ENCODE measurements at places on chromosomes 6 and 20. TPM values are rescaled to one million over a fixed set of nuclear protein-coding genes. Genes with fewer than 3 reads are reported as not detected.

GRCh38 chr6:3334555-3334954, 75.8 kb downstream of the PSMG4 start:
- DNase-seq, result no peak

Gene VARS2
- total RNA-seq, result 14.4 TPM

GRCh38 chr6:41159415-41160082, 3.4 kb downstream of the TREM2 start:
- DNase-seq, result peak; percentile 4

Gene C20orf204
- 0.95 TPM for total RNA-seq

GRCh38 chr6:53986165-53986720, 125.0 kb upstream of the MLIP start:
- DNase-seq, result peak; percentile 31

Gene KCNK5
- total RNA-seq, result 2.3 TPM

- DNase-seq, result no peak
These were observed 53.0 kb downstream of the HDGFL1 start for GRCh38 chr6:22622351-22622750.

- no peak for DNase-seq
These were observed 272.0 kb downstream of the ZNF217 start for GRCh38 chr20:53321596-53321995.

DNA sequence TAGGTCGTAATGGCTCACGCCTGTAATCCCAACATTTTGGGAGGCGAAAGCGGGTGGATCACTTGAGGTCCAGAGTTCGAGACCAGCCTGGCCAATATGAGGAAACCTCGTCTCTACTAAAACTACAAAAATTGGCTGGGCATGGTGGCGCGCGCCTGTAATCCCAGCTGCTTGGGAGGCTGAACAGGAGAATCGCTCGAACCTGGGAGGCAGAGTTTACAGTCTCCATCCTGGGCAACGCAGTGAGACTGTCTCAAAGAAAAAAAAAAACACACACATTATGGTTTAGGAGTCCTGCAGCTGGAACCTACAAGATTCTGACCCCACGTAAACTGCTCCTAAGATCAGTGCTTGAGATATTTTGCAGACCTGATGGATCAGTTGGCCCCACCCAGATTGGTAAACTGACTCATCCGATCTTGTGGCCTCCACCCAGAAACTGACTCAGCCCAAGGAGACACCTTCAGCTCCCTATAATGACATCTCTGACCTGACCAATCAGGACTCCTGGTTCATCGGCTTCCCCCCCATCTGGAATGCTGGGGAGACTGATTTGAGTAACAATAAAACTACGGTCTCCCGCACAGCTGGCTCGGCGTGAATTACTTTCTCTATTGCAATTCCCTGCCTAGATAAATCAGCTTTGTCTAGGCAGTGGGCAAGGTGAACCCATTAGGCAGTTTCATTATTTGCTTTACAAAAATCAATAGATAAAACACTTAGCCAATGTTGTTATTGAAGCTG, 96.2 kb upstream of the BTN3A2 start:
- DNase-seq, result no peak

GRCh38 chr6:149079911-149080491, 237.5 kb upstream of the TAB2 start:
- DNase-seq, result no peak

GRCh38 chr6:70150521-70150920, 152.4 kb downstream of the COL9A1 start:
- DNase-seq, result no peak

DNA sequence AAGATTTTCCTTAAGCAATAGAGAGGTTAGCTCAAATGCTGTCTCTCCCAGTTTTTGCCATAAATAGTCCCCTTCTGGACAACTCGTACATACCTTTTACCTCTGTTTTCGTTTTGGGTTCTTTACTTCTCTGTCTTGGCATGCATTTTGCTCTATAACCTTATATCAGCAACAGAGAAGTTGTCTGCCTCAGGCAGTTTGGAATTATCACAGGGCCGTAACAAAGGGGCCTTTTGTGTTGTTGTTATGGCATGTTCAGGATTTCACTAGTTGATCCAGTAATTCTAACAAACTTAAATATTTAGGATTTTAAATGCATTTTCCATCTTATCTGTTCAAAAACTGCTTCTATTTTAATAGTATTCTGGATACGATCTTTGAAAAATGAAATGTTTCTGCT, 259.8 kb downstream of the CD109 start:
- no peak for DNase-seq

- DNase-seq, result no peak
These were observed 35.9 kb downstream of the ATP9A start for GRCh38 chr20:51732096-51732791.

DNA sequence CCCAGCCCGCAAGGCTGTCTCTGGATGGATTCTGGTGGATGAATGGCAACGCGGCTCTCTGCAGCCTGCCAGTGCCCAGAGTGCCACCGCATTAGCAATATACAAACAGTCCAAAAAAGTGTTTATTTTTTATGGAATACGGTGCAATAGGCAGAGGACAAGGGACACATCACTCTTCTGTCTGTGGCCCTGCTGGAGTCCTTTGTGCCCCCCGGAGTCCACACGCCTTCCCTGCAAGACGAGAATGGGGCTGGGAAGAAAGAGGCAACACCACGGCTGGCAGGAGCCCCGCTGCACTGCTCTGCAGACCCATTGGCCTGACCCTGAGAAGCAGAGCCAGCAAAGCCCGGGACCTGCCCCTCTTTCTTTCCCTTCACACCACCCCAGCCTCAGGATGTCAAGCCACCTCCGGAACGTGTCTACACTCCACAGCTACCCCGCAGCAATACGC, 196.3 kb downstream of the SYNDIG1 start:
- no peak for DNase-seq

Data from urinary bladder (tissue), 4 donors.